ENCODE measurements at places on chromosomes 3 and 15.

DNA sequence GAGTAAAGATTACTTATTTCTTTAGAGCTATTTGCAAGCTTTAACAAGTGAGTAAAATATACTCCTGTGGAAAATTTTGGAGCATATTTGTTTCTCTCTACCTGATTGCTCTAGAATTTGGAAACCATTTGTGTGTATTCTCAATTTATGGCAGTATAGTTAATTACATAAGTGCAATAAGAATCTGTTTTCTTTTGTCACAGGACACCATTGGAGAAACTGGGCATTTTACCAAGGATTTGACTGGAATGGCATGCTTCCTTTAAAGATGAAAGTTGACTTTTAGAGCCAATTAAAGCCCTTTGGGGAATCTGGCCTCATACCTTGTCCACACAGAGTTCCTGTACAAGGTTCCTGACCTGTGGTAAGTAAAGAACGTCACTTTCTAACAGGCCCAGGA, 38.4 kb downstream of the PAQR5 start:
- DNase-seq: no peak

GRCh38 chr15:29134641-29135308, 134.8 kb downstream of the NSMCE3 start:
- no peak for DNase-seq

DNA sequence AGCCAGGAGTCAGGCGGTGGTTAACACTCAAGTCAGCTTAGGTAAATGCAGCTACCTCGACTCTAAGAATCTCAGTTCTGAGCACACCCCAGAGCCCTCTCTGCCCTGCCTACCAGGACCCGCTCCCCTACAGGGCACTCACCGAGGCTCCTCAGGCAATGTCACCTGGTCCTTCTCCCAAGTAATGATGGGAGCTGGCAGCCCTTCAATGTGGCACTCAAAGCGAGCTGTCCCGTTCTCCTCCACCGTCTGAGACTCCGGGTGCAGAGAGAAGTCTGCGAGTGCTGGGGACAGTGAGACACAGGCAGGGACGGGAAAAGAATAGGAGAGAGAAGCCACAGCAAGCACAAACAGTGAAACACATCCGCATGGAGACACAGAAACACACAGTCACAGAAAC, 12.7 kb downstream of the IGDCC4 start:
- no peak for DNase-seq

GRCh38 chr3:61809879-61810278, 248.5 kb downstream of the PTPRG start:
- DNase-seq: no peak

DNA sequence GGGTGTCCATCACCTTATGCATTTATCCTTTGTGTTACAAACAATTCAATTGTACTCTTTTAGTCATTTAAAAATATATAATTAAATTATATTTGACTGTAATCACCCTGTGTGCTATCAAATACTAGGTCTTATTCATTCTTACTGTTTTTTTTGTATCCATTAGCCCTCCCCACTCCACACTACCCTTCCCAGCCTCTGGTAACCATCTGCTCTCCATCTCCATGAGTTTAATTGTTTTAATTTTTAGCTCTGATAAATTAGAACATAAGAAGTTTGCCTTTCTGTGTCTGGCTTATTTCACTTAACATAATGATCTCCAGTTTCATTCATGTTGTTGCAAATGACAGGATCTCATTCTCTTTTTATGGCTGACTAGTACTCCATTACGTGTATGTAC, 16.8 kb downstream of the C3orf20 start:
- DNase-seq: no peak

Measured in mesendoderm (in vitro differentiated cells).